NCI-H2081 treated with DMSO at 0.1 percent for 48 hours (cell line): ENCODE measurements at places on chromosomes 12 and 14.

DNA sequence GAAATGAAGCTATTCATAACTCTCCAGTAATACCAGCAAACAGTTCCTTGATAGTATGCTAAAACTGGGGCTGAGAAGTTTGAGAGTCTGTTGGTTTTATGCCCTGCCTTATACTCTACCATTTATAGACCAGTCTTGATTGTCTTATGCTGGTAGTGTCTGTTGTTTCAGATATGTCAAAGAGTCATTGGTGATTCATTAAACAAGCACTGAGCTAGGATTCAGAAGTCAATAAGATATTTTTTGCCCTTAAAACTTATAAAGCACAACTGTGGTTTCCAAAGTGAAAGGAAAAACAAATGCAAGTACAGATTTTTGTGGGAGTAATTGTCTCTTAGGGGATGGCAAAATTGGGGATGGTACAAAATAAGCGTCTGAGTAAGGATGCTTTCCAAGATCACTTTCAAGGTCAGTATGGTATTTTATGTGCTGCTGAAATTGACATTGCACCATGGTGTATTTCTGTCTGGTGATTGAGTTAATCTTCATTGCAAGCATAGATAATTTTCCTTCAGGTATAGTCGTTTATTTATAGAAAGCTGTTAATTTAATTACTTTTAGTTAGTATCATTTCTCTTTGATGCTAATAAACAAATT, 289.5 kb upstream of the E2F7 start:
- DNase-seq: no peak

DNA sequence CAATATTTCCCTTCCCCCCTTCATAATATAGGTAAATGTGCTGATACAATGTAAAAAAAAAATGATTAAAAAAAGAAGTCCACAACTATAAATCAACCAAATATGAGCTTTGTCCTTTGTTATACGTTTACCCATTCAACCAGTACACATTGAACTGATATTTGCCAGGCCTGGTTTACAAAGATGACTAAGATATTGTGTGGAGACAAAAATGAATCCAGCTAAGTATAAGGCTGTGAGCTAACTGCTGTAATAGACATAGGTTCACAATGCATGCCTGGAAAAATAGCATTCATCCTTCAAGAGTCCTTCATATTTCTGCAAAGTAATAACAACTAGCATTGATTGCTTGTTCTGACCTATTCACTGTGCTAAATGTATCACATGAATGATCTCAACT, 6.9 kb downstream of the C12orf56 start:
- no peak for DNase-seq

- DNase-seq: no peak
Observed at GRCh38 chr12:68190301-68190700, 30.8 kb upstream of the IFNG start.

DNA sequence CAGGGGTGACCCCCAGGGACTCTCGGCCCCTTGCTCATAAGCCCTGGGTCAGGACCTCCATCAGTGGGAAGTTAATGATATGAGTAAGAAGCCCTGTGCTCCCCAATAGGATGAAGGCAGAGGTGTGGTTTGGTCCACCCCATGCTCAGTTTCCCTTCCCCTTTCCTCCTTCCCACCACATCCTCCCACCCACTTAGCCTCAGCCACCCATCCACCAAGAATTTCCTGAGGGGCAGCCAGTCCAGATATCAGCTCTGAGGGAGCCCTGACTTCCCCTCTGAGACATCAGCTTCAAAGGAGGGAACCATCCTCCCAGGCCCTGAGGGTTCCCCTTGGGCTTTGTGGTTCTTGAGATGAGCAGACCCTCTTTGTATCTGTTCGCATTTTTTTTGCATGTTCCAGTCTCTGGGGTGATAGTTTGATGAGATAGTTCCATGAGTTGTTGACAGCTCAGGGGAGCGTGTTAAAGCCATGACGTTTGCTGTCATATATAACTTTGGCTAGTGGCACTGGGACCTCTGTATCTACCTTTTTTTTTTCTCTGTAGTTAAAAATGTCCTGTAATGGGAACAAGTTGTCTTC, 71.2 kb downstream of the LGMN start:
- no peak for DNase-seq

DNA sequence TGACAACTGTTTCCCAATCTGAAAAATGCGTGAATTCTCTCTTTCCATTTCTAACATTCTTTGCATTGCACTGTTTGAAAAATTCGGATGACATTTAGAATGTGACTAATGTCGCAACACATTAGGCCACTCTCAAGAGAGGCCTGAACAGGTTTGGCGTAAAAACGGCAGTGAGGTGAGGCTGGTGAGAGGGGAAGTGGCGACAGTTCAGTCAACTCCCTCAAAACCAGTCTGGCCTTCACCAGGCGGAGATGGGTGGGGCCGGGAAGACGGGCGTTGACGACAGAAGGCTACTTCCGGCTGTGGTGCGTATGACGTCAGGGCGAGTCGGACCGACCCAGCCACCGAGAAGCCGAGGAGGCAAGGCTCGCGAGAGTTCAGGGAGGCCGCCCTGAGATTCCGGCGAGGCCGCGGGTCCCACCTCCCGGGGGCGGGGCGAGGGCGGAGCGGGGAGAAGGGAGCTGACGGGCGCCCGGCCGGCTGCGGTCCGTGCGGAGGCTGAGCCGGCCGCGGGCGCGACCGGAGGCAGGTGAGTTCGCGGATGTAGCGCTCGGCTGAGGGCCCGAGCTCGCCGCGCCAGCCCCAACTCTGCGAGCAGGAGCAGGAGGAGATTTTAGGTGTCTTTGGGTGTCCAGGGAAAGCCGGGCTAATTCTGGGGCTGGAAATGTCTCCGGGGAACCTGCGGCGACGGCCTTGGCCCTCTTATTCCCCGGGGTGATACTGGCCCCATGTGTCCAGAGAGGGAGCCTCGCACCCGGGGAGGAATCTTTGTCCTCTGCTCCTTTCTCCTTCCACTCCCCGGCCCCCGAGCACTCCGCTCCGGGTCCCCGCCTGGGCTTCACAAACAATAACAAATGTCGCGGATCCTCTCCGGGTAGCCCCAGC, at the start of gene STK38L:
Gene STK38L (plus strand): TSS at position 483 of the 885 bp plus-strand sequence. CDS start 53,435 bp downstream, outside the sequence.
- DNase-seq: peak; percentile 81

DNA sequence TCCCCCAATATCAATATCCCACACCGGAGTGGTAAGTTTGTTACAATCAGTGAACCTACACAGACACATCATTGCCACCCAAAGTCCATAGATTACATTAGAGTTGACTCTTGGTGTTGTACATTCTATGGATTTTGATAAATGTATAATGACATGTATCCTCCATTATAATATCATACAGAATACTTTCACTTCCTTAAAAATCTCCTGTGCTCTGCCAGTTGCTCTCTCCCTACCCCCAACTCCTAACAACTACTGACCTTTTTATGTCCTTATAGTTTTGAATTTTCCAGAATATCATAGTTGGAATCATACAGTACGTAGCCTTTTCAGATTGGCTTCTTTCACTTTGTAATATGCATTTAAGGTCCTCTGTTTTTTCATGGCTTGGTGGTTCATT, 48.4 kb downstream of the SLC4A8 start:
- no peak for DNase-seq

GRCh38 chr14:69955855-69956845, 76.9 kb downstream of the SMOC1 start:
- DNase-seq: no peak

DNA sequence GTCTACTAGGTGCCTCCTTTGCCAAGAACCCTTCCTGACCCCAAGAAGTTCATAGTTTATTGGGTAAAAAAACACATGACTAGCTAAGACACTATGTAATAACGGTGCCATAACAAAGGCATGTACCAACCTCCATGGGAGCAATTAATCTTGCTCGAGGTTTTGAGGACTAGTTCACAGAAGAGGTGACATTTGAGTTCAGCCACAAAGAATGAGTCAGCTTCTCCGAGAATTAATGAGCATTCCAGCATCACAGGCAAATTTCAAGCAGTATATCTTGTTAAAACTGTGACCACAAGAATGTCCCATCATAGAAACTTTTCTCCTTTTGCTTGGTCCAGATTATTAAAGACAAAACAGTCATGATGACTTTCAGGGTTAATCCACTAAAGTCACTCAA, 113.0 kb upstream of the RAP1B start:
- no peak for DNase-seq

- DNase-seq: no peak
Observed at GRCh38 chr14:21258005-21258888, 11.0 kb downstream of the HNRNPC start.

DNA sequence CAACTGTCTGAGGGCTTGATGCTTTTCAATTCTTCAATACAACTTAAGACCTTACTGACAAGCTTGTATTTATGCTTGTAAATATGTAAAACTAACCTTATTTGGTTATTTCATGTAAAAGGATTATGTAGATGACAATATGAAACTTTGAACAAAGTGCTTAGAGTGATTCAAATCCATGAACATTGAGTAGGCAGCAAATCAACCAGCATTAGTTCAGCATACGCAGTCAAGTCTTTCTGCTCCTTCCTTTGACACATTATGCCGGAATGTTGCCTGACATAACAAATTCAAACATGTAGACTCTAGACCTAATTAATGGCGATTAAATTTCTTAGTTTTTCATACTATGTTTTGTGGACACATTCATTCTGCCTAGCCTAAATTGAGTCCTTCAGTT, 105.2 kb downstream of the FGD4 start:
- DNase-seq: no peak

DNA sequence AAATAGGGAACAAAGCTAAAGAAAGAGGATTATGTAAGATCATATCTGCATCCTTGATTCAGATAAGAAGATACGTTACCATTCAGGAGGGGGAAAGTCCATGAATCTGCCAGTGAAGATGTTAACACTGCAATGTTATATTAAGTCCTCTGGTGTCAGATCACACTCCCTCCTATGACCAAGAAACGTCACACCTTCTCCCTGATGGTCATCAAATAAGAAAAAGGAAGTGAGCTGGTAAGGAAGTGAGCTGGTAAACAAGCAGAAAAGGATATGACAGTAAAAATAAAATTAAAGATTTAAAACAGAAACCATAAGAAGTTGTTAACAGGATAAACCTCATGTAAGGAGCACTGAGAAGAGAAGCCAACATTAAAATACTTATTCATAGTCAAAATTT, 340.2 kb downstream of the SEC23A start:
- no peak for DNase-seq

DNA sequence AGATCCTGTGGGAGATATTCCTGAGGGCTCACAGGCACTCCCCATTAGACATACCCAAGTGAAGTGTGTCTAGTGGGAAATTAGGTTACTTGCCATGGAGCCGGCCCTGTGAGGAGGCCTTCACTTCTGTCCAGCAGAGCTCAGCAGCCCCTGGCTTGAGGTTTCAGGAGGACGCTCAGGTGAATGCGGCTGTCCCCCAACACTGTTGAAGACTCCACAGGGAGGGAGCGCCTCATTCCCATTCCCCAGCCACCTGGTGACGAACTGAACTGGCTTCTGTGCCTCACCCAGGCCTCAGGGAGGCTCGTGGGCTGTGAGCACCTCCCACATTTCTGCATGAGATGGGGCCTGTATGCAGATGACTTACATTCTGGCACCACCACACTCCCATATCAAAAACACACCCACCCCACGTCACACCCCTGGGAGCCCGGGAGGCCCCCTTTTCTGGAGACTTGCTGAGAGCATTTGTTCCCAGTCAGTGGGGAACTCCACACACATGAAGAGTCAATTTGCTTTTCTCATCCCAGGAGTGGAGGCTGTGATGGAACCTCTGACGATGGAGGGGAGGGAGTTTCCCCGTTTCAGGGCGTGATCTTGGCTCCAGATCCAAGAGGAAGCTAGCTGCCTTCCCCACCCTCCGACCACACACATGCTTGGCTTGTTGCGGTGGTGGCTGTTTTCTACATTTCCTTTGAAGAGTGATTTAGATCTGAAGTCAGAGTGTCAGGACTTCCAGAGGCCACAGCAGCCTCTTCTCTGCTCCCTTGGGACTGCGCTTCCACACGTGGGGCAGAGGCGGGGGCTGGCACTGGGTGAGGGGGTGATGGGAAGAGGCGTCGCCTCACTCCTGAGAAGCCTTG, 120.7 kb downstream of the ADGRD1 start:
- DNase-seq: no peak

- DNase-seq: no peak
Observed at GRCh38 chr12:132139912-132140311, 4.2 kb downstream of the DDX51 start.

DNA sequence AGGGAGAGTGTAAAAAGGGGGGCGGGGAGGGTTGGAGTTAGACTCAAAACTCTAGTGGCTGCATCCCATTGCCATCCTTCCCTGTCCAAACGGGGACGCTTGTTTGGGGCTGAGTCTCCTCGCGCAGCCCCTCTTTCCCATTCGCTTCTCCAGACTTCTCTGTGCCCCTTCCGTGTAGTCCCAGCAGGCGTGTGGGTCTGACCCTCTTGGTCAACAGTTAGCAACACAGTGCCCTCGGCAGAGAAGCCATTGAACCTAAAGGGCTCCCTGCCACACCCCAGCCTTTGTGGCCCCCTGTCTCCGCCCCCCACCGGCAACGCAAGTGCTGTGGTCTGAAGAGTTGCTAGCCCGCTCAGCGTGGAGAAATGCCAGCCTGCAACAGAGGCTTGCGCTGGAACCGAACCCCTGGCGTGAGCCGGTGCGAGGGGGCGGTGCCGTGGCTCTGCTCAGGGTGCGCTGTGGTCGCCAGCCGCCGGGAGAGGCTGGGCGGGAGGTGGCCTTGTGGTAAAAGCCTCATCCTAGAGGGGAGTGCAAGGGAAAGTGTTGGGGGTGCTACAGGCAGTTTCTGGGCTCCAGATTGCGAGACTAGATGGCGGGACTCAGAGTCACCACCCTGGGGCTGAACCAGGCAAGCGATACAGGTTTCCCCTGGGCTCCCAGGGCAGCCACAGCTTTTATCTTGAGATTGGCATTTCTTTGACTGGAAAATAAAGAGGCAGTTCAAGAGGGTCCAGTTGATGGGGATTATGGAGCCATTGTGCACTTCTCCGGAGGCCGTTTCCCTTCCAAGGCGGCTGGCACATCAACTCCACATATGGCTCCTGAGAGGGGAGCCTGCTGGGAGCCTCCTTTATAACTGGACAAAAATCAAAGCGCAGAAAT, 2.1 kb downstream of the PLXNC1 start:
- no peak for DNase-seq

DNA sequence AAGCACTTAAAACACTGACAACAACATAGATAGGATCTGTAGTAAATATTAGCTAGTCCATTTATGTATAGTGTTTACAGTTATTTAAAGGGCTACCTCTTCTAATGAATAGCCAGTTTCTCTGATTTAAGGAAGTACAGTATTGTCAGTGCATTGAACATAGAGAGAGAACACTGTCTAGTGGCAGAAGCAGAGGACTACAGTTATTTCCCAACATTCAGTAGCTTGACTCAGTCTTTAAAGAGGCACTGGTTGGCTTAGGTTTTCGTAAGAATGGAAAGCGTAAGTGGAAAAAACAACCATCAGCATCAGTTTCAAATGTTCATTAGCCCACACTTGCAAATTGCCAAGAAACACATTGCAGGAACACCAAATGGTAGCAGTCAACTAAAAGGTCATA, 125.0 kb upstream of the HMGA2 start:
- no peak for DNase-seq
